ENCODE measurements at places on chromosomes 6 and 20.

- DNase-seq, result no peak
- H3K4me3 ChIP-seq, result no peak overlapping the region
- H3K4me1 ChIP-seq, result peaks cover 23% of the 10 kb centered on the region
- no peak overlapping the region for H3K27ac ChIP-seq
- peaks cover 39% of the 10 kb centered on the region for H3K36me3 ChIP-seq
Observed at GRCh38 chr20:31710423-31711108, 12.1 kb downstream of the BCL2L1 start.

DNA sequence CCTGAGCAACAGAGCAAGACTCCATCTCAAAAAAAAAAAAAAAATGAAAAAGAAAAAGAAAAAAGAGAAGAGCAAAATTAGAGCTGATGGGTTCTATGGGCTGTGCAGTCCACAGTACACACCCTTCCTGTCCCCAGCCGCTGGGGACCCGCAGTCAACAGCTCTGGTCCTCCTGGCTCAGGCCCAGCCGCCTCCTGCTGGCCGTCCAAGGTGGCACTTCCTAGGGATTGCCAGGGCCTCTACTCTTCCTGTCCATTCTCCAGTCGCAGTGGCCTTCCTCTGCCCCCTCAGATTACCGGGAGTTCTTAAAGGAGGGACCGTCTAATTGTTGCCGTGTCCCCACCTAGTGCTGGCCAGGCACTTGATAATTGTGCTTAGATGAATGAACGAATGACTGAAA, 41.7 kb downstream of the TMEM242 start:
- no peak for DNase-seq
- H3K36me3 ChIP-seq, result peaks cover 11% of the 10 kb centered on the region
- H3K27ac ChIP-seq, result no peak overlapping the region

DNA sequence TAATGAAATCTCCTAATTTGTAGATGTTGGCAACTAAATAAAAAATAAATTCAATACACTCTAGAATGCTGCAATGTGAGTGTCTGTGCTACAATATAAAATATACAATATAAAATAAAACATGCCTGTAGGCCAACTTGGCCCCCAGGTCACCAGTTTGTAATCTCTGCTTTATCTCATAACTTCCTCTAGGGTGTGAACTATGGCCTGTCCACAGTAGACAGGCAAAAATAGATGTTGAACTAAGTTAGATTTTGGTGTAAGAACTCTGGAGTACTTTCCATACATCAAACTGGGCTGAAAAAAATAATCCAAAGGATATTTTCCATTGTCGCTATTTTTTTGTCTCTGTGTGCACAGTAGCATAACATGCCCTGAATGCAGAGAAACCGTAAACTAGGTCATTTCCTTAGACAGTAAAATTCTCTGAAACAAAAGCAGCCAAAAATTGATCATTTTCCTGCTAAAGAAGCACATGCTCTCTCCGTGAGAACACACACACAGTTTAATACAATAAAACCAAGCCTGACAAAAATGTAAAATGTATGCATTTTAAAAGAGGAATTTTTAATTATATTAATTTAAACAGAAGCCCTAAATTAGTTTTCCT, 98.5 kb upstream of the ZFP64 start:
- no peak for DNase-seq
- no peaks in the 10 kb centered on the region for H3K27me3 ChIP-seq
- no peaks in the 10 kb centered on the region for H3K36me3 ChIP-seq
- no peak overlapping the region for H3K27ac ChIP-seq
- peaks cover 4% of the 10 kb centered on the region for H3K4me1 ChIP-seq

DNA sequence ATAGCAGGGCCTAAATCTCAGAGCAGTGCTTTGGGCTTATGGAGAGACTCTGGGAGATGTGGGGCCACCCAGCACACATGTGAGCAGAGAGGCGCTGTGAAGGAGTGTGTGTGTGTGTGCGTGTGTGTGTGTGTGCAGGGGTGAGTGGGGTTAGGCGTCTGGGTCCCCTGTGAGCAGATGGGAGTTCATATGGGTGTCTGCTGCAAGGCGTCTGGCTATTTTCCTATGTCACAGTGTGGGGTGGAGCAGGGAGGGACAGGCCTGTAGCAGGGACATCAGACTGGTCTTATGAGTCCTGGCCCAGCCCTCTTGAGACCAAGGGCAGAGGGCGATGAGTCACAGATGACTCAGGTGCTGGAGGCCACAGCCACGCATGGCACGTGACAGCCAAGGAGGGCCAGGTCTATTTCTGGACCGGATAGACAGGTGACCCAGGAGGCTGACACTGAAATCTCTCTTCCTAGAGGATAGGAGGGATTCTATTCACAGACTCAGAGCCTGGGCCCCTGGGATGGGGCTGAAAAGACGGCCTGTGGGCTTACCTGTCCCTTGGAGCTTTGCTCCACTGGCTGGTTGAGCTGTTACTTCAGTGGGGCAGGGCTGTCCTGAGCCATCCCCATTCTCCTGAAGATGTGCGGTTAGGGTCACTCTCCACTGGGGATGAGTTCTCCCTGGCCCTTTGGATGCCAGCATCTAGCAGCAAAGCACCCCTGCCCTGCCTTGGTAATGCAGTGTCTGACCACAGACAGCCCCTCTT, 28.9 kb downstream of the VEGFA start:
- H3K27ac ChIP-seq, result no peak overlapping the region
- no peak for DNase-seq
- H3K36me3 ChIP-seq, result no peaks in the 10 kb centered on the region
- no peaks in the 10 kb centered on the region for H3K27me3 ChIP-seq
- H3K4me3 ChIP-seq, result no peak overlapping the region
- H3K4me1 ChIP-seq, result no peaks in the 10 kb centered on the region

- no peak overlapping the region for H3K4me3 ChIP-seq
- H3K4me1 ChIP-seq, result no peaks in the 10 kb centered on the region
- no peaks in the 10 kb centered on the region for H3K27me3 ChIP-seq
- H3K36me3 ChIP-seq, result peaks cover 3% of the 10 kb centered on the region
- DNase-seq, result no peak
- no peak overlapping the region for H3K27ac ChIP-seq
Observed at GRCh38 chr6:71414486-71414885, 125.9 kb downstream of the OGFRL1 start.

DNA sequence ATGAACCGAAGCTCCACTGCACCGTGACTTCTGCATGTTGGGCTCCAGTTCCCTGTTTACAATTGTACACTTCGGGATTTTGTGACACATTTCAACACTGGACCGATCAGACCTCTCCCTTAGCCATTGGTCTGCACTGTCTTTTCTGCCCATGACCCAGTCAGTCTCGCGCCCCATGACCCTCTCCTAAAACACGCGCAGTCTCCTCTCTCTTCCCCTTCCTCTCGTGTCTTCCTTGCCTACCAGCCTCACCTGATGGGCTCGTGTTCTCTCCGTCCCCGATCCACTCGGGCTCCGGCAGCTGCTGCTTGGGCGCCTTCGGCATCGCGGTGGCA, 535 bp upstream of the ABCF1 start:
- peak overlapping the region; percentile 96 for H3K4me3 ChIP-seq
- H3K27me3 ChIP-seq, result no peaks in the 10 kb centered on the region
- peak overlapping the region; percentile 84 for H3K27ac ChIP-seq
- no peaks in the 10 kb centered on the region for H3K36me3 ChIP-seq

GRCh38 chr6:45548657-45549515, 171.2 kb upstream of the SUPT3H start:
- no peak overlapping the region for H3K4me3 ChIP-seq
- DNase-seq, result no peak
- no peaks in the 10 kb centered on the region for H3K27me3 ChIP-seq

DNA sequence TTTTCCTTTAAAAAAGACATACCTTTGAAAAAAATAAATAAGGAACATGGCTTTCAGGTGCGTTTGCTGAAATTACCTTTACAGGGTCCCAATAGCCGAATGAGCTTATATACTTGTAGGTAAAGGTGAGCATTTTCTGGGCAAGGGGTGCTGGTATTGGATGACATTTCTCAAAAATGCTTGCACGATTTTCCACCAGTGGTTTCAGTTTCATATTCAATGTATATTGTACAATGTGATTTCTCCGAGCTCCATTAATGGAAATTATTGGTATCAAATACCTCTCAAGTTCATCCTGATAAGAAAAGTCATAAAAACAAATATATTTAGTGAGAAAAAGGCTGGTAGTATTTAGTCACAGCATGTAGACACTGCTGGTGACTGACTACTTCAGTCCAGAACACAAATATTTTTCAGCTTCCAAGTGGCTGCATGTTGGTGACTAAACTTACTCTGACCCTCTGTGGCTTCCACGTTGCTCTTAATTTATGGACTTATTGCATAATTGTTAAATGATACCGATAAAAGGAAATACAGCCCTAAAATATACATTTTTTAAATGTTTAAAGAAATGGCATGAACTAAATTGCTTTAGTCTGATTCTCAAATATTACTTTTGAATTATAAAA, 32.9 kb upstream of the ZBTB24 start:
- H3K36me3 ChIP-seq, result no peaks in the 10 kb centered on the region
- no peaks in the 10 kb centered on the region for H3K4me1 ChIP-seq

DNA sequence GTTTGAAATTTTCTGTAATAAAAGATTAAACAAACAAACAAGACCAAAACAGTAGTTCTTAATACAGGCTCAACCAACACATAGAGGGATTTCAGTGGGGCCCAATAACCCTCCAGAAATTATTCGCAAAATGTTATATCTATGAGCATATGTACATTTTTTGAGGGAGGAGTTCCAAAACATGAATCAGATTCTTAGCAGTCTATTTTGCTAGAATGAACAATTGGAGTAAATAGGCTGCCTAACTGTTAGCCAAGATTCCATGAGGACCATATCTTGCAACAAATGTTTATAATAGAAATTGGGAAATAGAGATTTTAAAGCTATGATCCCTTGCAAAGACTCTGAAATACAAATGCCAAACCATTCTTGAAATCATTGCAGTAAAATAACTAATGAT, 186.3 kb downstream of the AKAP7 start:
- H3K27ac ChIP-seq, result no peak overlapping the region
- no peak for DNase-seq
- no peaks in the 10 kb centered on the region for H3K27me3 ChIP-seq
- H3K4me3 ChIP-seq, result no peak overlapping the region

GRCh38 chr20:32037929-32038328, 14.1 kb upstream of the HCK start:
- H3K4me1 ChIP-seq, result no peaks in the 10 kb centered on the region
- peaks cover 10% of the 10 kb centered on the region for H3K27me3 ChIP-seq
- H3K36me3 ChIP-seq, result no peaks in the 10 kb centered on the region
- no peak for DNase-seq
- no peak overlapping the region for H3K27ac ChIP-seq

GRCh38 chr20:25296094-25297093, 48.5 kb downstream of the PYGB start:
- no peak for DNase-seq
- no peak overlapping the region for H3K4me3 ChIP-seq
- H3K4me1 ChIP-seq, result peaks cover 32% of the 10 kb centered on the region
- no peak overlapping the region for H3K27ac ChIP-seq

- H3K4me3 ChIP-seq, result no peak overlapping the region
- peaks cover 10% of the 10 kb centered on the region for H3K36me3 ChIP-seq
- no peak for DNase-seq
- peaks cover 4% of the 10 kb centered on the region for H3K4me1 ChIP-seq
Observed at GRCh38 chr6:155212106-155212505, 51.7 kb upstream of the CLDN20 start.

DNA sequence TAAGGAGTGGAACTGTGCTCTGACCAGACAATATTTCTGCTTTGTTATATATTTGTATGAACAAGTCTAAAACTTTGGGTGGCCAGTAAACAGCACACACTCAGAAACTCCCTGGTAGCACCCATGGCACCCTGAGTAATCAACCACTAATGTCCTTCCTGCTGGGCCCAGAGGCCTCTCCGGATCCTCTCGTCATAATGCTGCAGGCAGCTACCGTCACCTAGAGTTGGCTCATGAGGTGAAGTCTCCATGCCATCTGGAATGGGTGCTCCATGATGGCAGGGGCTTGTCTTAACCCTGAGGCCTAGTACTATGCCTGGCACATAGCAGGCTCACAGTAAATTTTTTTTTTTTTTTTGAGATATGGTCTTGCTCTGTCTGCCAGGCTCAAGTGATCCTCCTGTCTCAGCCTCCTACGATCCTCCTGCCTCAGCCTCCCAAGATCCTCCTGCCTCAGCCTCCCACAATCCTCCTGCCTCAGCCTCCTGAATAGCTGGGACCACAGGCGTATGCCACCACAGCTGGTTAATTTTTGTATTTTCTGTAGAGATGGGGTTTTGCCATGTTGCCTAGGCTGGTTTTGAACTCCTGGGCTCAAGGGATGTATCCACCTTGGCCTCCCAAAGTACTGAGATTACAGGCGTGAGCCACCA, 3.0 kb upstream of the SDCBP2 start:
- H3K4me1 ChIP-seq, result peaks cover 28% of the 10 kb centered on the region
- no peak for DNase-seq
- H3K36me3 ChIP-seq, result peaks cover 14% of the 10 kb centered on the region

DNA sequence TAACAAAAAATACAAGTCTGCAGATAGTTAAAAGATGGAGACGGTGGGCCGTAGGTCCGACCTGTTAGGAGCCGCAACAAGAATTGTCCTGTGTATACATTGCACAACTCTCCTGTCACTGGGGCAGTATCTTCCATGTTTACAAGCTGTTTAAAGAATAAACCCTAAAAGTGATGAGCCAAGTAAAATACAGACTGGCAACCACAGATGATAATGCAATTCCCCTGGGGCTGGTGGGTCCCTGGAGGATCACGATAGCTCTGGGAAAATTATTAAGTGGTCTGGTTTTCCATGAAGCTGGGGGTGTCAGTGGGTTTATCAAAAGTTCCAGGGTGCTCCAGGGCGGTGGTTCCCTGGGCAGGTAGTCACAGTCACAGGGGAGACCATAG, 8.1 kb upstream of the FAM50B start:
- no peak overlapping the region for H3K27ac ChIP-seq
- DNase-seq, result no peak
- no peaks in the 10 kb centered on the region for H3K36me3 ChIP-seq
- H3K27me3 ChIP-seq, result no peaks in the 10 kb centered on the region

GRCh38 chr6:167678102-167679101, 148.3 kb upstream of the AFDN start:
- peaks cover 49% of the 10 kb centered on the region for H3K4me1 ChIP-seq
- H3K36me3 ChIP-seq, result no peaks in the 10 kb centered on the region
- no peak for DNase-seq
- peak overlapping the region; percentile 38 for H3K4me3 ChIP-seq
- H3K27me3 ChIP-seq, result peaks cover 21% of the 10 kb centered on the region

GRCh38 chr20:53929399-53929798, 141.0 kb downstream of the BCAS1 start:
- H3K27ac ChIP-seq, result no peak overlapping the region
- no peaks in the 10 kb centered on the region for H3K36me3 ChIP-seq
- no peak overlapping the region for H3K4me3 ChIP-seq
- no peak for DNase-seq
- no peaks in the 10 kb centered on the region for H3K27me3 ChIP-seq

DNA sequence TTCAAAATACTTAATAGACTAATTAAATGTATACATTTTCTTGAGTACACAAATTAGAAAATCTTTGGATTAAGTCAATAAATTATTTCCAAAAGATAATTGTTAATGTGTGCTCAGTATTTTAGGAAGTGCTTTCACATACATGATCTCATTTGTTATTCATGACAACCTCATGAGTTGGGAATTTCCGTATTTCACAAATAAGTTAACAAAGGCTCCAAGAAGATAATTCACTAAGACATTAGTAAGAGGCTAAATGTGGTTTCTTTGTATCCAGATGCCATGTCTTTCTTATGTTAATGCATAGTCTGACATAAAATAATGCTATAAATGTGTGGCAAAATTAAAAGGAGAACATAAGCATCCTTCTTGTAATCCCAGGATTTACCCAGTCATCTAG, 79.5 kb upstream of the TCF21 start:
- H3K4me3 ChIP-seq, result no peak overlapping the region
- H3K36me3 ChIP-seq, result no peaks in the 10 kb centered on the region
- no peak overlapping the region for H3K27ac ChIP-seq
- DNase-seq, result no peak

- no peaks in the 10 kb centered on the region for H3K27me3 ChIP-seq
- H3K27ac ChIP-seq, result no peak overlapping the region
- peaks cover 17% of the 10 kb centered on the region for H3K4me1 ChIP-seq
- H3K36me3 ChIP-seq, result peaks cover 8% of the 10 kb centered on the region
- no peak overlapping the region for H3K4me3 ChIP-seq
Observed at GRCh38 chr6:154406301-154406700, 49.7 kb upstream of the IPCEF1 start.
